ENCODE measurements at places on chromosomes 11 and 22. TPM values are rescaled to one million over a fixed set of nuclear protein-coding genes. Genes with fewer than 3 reads are reported as not detected.

TIMP3 gene
- total RNA-seq = not detected

DNA sequence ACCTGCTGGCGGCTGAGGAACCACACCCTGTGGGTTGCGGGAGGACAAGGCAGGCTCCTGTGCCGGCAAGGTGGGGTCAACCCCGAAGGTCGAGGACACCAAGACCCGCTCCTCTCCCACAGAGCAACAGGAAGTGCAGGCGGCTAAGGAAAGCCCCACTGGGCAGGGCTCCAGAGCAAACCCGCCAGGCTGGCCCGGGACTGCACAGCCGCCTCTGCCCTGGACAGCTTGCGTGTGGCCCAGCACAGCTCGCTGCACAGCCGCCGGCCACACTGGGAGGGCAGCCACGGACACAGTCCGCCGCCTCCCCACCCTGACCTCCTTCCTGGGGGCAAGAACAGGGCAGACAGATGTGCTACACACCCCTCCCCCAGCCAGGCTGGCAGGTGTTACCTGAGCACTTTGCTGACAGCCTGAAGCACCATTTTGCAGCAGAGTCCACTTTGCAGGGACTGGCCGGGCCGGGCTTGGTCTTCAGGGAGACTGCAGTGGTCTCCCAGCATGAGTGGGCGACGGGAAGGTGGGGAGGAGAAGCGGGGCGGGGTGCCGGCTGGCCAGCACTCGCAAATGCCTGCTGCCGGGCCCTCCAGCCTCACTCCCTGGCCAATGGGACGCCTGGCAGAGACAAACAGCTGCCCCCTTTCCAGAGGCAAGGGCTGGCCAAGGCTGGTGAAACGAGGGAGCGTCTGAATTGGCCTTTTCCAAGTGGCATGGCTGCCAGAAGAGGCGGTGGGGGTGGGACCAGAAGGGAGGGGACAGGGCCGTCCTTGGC, at the start of gene MOB2:
Gene MOB2 (minus strand): TSS at position 726 of the 772 bp plus-strand sequence. CDS start 223 bp downstream, at position 503.
- peak within 1 kb of the TSS; percentile 4 for H3K27ac ChIP-seq
- DNase-seq = no peak
- no peaks in the 10 kb centered on the region for H3K27me3 ChIP-seq
- no peaks in the 10 kb centered on the region for H3K36me3 ChIP-seq
- H3K4me1 ChIP-seq = peaks cover 20% of the 10 kb centered on the region

IL18BP gene
- total RNA-seq = 19.6 TPM

GRCh38 chr11:95641495-95641894, 148.1 kb downstream of the FAM76B start:
- H3K4me1 ChIP-seq = peaks cover 12% of the 10 kb centered on the region
- H3K27me3 ChIP-seq = no peaks in the 10 kb centered on the region
- H3K27ac ChIP-seq = peak overlapping the region; percentile 61
- peaks cover 7% of the 10 kb centered on the region for H3K36me3 ChIP-seq
- DNase-seq = peak; percentile 54

RAB38 gene
- not detected for total RNA-seq

KRTAP5-9 gene
- 0.31 TPM for total RNA-seq

- peaks cover 7% of the 10 kb centered on the region for H3K36me3 ChIP-seq
- H3K27me3 ChIP-seq = no peaks in the 10 kb centered on the region
- no peak overlapping the region for H3K4me3 ChIP-seq
- DNase-seq = no peak
- peaks cover 3% of the 10 kb centered on the region for H3K4me1 ChIP-seq
- no peak overlapping the region for H3K27ac ChIP-seq
Measured at GRCh38 chr22:45783021-45783420, 111.4 kb downstream of the ATXN10 start.

DNA sequence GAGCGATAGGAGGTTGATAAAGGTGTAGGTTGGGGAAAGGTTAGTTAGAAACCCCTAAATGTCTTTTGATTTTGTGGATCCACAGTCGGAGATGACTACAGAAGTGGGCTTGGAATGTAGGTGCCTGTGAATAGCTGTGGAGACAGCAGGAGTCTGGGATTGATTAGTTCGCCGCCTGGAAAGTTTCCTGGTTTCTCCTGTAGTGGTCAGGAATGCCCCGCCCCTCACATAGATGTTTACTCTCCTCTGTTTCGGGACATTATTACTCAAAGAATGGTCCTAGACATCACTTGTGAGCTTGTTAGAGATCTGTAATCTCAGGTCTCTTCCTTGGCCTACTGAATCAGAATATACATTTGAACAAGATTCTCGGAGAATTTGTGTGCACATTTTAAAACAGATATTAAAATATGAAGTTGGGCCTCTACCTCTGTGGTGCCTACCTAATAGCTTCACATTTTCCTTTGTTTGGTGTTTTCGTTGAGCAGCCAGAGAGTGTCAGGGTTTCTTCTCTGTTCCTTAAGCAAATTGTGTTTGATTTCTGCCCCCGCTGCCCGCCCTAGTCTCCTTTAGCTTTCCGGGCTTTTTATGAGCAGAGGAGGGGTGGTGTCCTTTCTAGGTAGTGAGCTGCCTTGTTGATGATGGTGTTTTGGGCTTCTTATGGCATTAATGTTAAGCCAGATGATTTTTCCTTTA, 89.4 kb downstream of the PPP6R3 start:
- peaks cover 14% of the 10 kb centered on the region for H3K36me3 ChIP-seq
- peak; percentile 36 for DNase-seq
- H3K27me3 ChIP-seq = no peaks in the 10 kb centered on the region
- peak overlapping the region; percentile 61 for H3K4me3 ChIP-seq

TRIM64 gene
- total RNA-seq = not detected
